Stimulated activated CD4-positive, alpha-beta T cell treated with anti-CD3 and anti-CD28 coated beads, TNF-alpha, amount 100 ng/mL, for 4 hours (primary cell): ENCODE measurements at places on chromosomes 7 and 10.

DNA sequence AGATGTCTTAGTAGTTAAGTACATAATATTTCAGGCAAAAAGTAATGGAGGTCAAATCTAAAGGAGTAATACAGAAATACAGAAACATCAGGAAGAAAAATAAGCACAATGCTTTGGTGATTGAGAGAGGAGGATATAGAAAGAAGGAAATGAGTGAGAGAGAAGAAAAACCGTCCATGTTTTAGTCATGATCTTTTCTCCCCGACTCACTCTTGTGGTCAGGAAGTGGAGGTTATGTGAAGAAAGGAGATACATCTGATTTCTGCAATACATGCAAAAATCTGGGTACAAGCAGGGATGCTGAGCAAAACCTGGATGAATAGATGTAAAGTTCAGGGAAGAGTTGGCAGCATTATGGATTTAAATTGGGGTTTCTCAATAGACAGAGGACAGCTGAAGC, 1122.5 kb downstream of the SORCS3 start:
- no peak for DNase-seq

DNA sequence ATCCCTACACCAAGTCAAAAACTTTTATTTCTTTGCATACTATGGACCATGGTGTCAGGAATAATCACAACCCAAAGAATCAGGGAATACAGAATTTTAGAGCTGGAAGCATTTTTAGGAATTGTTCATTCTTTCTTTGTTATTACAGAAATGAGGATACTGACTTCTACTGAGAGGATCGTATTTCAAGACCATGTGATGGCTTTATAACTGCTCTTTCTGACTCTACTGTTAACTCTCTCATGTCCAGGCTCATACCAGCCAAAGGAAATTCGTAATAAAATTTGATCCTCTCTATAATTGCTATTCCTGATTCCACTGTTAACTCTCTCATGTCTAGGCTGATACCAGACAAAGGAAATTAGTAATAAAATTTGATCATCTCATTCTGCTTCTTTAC, 1050.9 kb upstream of the C7orf33 start:
- no peak for DNase-seq

DNA sequence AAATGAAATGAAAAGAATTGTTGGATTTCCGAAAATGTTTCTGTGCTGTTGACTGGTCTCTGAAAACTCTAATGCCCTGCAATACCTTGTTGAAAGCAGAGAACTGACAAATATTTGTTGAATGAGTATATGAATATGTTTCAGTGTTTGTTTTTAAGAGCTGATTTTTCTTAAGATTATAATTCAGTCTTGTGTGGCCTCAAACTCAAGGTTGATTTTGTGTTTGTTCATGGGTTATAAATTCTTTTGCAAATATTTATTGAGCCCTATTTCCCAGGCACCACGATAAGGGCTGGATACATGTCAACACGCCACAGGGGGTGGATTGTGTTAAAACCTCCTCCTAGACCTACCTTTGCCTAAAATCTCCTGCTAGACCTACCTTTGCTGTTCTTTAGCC, 203.9 kb upstream of the PLPP4 start:
- no peak for DNase-seq

GRCh38 chr10:104707602-104708459, 66.7 kb downstream of the SORCS3 start:
- no peak for DNase-seq

DNA sequence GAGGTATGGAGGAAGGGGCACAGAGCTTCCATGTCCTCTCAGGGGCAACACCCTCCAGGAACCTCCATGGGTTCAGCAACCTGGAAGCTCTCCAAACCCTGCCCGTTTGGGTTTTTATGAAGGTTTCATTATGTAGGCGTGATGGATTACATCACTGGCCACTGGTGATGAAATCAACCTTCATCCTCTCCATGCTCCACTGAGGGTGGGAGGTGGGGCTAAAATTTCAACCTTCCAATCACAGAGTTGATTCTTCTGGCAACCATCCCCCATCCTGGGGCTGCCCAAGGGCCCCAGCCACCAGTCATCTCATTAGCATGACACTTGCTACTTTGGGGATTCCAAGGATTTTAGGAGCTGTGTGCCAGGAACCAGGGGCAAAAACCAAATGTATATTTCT, 90.1 kb downstream of the TEX36 start:
- DNase-seq = no peak

- DNase-seq = no peak
Observed at GRCh38 chr7:106375499-106375898, 90.7 kb upstream of the NAMPT start.
